Activated CD4-positive, alpha-beta T cell treated with anti-CD3 and anti-CD28 coated beads, Interleukin-2, amount 50 U/mL, for 16 hours (primary cell): ENCODE measurements at places on chromosomes 11 and 22.

DNA sequence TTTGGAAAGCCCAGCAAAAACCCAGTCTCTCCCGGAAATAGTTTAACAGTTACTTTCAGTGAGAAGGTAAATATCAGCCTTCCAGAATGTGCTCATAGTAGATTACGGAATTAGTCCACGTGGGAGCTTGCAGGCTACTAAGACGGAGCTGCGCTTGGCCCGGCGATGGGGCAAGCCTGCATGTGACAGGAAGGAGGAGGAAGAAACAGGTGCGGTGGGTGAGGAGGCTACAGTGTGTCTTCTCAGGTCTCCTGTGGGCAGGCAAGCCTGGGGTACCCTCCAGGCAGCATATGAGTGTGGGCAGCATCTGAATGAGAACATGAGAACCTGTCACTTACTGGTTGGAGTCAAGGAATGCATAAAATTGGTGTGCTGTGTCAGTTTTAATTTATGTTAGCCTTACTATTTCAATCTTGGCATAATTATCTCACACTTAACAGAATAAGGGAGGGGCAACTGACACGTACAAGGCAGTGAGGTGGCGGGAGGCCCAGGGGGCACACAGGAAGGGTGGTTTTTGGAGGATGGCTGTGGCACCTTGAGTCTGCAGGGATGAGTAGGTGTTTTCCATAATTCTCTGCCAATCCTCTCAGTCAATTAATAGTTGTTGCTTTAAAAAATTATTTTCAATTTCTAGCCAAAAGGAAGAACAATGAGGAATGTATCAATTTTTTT, 35.7 kb downstream of the CLMP start:
- DNase-seq: no peak

DNA sequence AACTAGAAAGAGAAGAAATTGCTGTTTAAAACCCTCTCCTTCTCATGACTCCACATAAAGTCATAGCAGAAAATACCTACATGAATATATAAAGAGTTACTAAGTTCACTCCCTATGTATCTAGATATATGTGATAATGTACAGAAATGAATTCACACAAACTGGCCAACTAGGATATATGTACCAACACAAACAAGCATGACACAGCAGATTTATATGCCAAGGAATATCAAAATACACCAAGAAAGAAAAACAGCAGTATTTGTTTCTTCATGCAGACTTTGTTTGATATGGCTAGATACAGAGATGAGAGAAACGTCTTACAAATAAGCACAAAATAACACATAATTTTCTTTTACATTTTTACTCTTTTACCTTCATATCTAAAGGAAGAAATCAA, 1.8 kb downstream of the OR51G1 start:
- no peak for DNase-seq

- no peak for DNase-seq
Measured at GRCh38 chr11:20909995-20910726, 240.8 kb downstream of the NELL1 start.

- DNase-seq: no peak
Measured at GRCh38 chr11:61657566-61658290, 22.5 kb upstream of the DAGLA start.

DNA sequence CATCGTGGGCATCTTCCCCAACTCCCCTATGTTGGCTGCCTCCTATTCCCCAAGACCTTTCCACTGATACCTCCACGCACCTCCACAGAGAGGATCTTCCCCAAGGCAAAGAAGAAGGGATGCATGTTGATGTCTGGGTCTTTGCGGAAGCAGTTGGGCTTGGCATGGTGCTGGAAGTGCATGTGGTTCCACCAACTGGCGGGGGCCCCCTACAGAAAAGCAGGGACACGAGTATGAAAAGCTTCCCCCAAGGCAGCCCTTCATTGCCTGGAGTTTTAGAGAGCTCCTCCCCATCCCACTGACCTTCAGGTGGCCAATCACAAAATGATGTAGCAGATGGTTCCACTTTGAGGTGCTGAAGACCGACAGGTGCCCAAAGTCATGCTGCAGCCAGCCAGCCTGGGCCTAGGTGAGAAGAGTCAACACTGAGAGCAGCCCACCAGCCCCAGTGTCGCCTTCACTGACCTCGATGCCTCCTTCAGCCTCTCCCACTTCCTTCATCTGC, 6.1 kb downstream of the FADS1 start:
- DNase-seq: no peak

DNA sequence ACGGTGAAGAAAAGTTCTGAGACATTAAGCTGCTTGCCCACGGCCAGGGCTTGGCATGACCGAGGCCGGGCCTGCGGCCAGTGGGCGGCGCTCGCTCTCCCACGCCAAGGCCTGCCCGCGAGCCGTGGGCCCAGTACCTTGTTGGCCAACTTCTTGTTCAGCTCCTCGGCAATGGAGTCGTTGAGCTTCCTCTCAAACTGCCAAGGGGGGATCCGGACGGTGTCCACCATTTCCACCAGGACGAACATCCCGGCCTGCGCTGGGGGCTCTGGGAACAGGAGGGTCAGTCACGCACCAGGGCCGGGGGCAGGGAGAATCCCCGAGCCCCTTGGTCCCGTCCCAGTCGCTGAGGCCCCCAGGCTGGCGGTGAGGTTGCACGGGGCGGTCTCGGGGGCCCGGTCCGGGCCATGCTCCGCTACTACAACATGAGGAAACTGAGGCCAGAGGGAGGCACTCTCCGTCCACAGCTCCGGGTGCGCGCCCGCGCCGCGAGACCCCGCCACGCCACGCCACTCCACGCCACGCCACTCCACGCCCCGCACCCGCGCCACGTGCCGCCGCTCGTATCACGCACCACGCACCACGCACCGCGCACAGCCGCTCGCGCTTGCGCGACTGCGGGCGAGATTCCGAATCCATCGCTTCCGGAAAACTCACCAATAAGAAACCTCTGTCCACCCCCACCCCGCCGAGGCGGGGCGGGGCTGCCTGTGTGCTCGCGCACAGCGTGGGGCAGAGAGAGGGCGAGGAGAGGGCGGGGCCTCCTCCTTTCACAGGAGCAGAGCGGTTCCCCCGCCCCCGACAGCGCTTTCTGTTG, at the start of gene POLR3H:
POLR3H (minus strand) TSS at position 617 of the 817 bp plus-strand sequence; CDS start at position 248, 369 bp downstream.
- DNase-seq: peak; percentile 99

GRCh38 chr22:33883561-33883960, 36.7 kb downstream of the LARGE1 start:
- DNase-seq: no peak

GRCh38 chr22:28798810-28799605, 1.4 kb downstream of the XBP1 start:
- DNase-seq: peak; percentile 83

- no peak for DNase-seq
Measured at GRCh38 chr11:8220261-8221045, 43.2 kb downstream of the LMO1 start.

DNA sequence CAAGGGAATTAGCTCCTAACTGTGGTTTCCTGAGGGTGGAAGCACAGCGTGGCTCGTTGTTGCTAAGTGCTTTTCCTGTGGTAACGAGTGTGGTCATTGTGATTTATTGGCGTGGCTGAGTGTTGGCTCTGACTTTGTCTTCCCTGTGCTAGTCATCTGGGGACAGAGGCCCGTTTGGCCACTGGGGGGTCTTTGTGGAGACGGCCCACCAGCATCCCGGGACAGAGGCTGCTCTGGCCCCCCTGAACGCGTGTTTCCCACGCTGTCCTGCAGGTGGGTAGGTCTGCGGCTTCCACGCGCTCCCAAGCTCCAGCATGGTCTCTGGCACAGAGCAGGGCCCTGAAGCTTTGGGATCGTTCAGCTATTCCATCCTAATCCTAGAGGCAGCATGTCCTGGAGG, 1040.0 kb downstream of the TBC1D22A start:
- DNase-seq: no peak

DNA sequence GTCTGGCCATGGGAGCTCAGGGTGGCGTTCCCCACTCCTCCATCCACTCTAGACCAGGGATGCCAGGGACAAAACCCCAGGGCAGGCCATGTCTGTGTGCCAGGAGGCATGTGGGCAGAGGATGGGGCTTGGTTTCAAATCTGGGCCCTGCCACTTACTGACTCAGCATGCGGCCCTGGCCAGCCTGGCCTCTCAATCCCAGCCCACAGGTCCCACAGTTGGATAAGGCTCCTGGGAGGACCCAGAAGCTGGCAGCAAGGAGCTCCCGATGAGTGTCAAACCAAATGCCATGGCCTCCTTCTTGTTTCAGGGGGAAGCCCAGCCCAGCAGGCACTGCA, 1290.4 kb downstream of the BRD1 start:
- no peak for DNase-seq

GRCh38 chr11:107196732-107197131, 178.5 kb upstream of the GUCY1A2 start:
- no peak for DNase-seq

DNA sequence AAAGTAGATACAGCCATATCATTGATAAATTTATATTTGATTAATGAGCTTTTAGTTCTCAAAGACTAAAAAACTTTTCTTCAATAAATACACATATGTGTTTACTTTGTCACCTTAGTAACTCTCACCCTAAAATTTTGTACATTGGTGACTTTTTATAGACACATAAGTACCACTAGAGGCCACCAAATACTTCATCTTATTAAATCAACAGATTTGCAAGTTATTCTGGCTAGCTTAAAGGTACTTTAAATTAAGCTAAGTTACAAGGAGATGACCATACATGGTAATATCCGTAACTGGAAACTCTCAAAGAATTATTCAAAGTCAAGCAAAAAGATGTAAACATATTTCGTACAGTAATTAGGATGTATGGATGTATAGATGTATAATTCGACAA, 112.2 kb downstream of the SBF2 start:
- no peak for DNase-seq

DNA sequence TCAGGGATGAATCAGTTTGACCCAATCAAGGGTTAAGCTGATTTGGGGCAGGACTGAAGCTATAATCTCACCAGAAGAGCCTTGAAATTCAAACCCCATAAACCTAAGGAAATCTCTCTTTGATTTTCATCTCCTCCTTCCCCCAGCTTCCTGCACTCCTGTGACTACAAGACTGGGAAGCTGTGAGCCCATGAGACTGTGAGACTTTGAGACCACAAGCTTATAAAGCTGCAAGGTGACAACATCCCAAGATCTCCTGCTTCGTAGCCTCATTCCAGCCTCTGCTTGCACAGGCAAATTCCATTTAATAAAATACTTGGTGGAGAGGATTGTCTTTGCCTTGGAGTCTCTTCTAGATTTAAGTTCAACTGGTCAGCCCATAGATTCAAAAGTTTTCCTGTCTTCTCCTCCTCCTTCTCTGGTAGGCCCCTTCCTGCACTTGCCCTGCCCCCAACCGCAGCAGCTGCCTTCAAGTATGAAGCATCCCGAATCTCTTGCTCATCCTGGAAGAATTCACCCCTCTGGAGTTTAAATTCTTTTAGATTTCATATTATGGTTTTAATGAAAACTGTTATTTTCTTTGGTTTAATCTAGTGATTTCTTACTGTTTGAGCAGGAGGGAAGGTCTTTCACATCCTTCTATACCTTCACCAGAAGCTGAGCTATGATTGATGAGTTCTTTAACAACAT, 42.1 kb downstream of the PAMR1 start:
- DNase-seq: no peak

GRCh38 chr22:39381009-39381755, 18.4 kb upstream of the TAB1 start:
- DNase-seq: no peak

- no peak for DNase-seq
Measured at GRCh38 chr11:8127447-8127846, 41.4 kb downstream of the RIC3 start.

DNA sequence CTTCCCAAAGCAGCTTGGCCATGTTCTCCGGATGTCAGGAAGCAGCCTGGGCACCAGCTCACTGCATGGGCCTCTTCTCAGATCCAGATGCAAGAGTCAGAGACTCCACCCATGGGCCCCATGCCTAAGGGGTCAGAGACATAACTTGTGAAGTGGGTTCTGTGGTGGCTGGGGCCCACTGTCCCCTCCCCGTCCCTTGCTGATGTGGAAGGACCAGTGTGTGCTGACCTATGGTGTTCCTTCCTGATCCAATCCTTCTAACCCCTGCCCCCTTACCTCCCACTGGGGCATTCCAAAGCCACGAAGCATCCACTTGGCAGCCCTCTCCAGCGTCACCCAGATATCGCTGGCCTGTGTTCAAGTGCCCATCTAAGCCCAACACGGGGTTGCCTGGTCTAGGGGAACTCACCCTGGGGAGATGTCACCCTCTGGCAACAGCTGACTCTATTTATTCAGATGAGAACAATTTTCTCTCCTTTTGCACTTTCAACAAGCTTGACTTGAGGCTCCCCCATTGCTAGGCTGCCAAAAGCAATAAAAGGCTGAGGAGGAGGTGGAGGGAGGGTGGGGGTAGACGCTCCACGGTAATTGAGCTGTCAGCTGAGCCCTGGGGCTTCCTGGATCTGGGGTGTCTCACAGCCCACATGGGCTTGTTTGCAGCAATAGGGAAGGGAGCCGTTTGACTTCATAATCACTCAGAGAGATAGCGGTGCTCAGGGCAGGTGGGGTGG, 158.5 kb downstream of the ADAMTS15 start:
- DNase-seq: no peak

DNA sequence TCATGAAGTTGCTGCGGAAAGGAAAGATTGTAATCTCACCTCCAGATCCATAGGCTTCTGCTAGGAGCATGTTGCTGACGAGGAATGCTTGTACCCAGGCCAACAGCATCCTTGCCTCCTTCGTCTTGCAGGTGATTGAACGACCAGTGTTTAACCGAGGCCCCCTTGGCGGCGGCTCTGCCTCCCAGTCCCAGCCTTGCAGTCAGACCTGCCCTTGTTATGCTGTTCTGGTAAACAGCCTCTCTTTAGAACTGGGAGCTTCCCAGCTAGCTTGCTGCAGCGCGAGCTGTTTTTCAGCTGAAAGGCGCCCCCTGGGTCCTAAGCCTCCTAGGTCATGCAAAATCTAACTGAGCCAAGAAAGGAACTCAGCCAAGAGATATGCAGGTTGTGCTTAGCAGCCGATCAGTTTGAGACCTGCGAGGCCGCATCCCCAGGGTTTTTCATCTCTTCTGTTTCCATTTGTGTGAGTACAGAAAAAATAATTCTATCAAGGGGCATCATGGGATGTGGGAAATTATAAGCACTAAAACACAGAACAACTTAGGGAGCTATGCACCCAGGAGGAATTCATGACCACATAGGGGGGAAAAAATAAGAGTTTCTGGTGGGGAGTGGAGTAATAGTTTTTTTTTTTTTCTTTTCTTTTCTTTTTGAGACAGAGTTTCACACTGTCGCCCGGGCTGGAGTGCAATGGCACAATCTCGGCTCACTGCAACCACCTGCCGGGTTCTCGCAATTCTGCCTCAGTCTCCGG, at the start of gene PIK3IP1:
PIK3IP1 (minus strand) TSS at position 253 of the 754 bp plus-strand sequence; CDS start at position 109, 144 bp downstream.
- DNase-seq: peak; percentile 90

GRCh38 chr22:24433828-24434470, 6.5 kb downstream of the ADORA2A start:
- DNase-seq: peak; percentile 83

DNA sequence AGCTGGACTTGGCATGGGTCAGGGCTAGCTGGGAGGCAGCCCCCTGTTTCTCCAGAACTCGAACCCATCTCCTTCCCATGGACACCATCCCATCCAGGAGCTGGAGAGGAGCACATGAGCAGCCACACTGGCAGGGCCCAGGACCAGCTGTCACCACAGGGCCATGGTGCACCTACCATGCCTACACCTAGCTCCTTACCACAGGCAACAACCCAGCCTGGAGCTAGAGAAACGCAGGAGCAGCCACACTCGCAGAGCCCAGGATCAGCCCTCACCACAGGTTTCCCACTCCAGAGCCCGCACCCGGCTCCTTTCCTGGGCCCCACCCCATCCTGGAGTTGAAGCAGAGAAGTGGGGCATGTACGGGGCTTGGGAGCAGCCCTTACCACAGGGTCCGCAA, 50.2 kb downstream of the GAB4 start:
- DNase-seq: no peak
